HCEC 1CT (cell line): ENCODE measurements at places on chromosomes 6 and 20.

GRCh38 chr6:12967686-12968085 is 251.1 kb downstream of the PHACTR1 start:
- peak; percentile 19 for DNase-seq

DNA sequence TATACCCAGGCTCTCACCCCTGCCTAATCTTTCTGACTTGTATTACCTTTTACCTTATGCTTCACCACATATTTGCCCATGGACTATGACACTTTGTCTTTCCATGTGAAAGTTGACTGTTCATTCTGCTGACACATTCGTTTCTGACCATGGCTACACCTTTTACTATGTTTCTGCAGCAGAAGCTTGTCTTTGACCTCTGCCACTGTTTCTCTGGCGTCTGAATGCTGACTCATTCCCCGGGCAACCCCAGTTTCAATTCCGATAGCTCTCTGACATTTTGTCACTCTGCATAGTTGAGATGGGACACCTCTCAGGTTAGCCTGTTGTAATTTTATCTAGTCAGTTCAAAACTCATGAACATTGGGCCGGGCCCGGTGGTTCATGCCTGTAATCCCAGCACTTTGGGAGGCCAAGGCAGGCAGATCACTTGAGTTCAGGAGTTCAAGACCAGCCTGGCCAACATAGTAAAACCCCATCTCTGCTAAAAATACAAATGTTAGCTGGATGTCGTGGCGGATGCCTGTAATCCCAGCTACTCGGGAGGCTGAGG is 50.7 kb downstream of the SLC26A8 start:
- DNase-seq: peak; percentile 25

DNA sequence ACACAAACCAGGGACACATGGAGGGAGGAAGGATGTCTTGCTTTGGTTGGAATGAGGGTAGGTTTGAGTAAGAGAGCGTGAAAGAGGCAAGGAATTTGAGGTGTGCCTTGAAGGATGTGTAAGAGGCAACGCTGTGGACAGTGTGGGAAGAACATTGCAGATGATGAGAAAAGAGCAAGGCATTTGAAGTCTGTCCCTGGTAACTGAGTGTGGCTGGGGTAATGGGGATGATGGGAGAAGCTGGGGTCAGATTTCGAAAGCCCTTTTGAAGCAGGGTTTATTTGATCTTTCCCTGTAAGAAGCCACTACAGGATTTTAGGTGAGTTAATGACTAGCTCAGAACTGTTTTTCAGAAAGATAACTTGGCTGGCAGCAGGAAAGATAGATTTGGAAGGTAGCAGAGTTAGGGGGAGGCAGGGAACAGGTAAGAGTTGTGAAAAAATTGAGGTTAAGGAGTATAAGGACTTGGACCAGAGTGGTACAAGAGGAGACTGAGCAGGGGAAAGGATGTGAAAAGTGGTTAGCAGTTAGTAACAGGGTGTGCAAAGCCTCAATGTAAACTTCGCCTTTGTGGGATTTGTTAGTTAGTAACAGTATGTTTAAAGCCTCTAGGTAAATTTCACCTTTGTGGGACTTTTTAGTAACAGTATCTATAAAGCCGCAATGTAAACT is 17.7 kb downstream of the UTRN start:
- DNase-seq: no peak

- no peak for DNase-seq
Measured at GRCh38 chr6:115001731-115002350, 659.0 kb upstream of the HS3ST5 start.

DNA sequence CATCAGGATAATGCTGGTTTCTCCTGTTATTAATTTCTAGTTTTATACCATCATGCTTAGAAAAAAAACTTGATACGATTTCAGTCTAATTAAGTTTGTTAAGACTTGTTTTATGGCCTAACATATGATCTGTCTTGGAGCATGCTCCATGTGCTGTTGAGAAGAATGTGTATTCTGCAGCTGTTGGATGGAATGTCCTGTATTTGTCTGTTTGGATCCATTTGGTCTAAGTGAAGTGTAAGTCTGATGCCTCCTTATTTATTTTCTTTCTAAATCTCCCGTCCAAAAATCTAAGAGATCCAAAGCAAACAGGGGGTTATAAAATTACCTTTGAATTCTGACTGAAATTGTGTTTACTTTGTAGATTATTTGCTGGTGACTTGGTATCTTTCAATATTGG is 30.0 kb upstream of the PRND start:
- DNase-seq: no peak

- no peak for DNase-seq
Measured at GRCh38 chr6:167678102-167679101, 148.3 kb upstream of the AFDN start.

DNA sequence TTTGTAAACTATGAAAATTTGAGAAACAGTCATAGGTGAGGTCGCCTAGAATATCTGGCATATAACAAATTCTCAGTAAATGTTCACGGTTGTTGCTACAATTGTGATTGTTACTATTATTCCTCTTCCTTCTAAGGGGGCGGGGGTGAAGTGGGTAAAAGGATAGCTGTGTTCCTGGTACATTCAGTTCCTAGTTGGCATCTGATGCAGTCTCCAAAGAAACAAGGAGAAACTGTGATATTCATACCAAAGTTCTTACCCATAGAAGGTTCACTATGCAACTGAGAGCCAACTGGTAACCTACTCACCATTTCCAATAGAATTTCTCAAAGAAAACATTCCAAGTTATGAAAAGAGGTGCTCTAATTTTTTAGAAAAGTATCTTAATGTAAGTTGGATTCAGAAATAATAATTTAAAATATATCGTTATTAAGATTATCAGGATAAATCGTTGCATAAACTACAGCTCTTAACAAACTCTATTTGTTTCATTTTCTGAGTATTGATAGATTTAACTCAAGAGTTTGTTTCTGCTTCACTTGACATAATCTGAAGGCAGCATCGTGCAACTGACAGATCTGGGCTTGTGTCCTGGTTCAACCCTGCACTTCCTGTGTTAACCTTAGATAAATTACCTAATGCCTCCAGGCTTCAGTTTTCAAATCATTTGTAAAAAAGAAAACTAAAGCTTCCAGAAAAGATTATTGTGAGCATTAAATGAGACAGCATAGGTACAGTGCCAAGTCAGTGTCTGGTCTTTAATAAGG is 13.3 kb upstream of the MAP7 start:
- DNase-seq: no peak

GRCh38 chr6:45584127-45584526 is 206.4 kb upstream of the SUPT3H start:
- no peak for DNase-seq

DNA sequence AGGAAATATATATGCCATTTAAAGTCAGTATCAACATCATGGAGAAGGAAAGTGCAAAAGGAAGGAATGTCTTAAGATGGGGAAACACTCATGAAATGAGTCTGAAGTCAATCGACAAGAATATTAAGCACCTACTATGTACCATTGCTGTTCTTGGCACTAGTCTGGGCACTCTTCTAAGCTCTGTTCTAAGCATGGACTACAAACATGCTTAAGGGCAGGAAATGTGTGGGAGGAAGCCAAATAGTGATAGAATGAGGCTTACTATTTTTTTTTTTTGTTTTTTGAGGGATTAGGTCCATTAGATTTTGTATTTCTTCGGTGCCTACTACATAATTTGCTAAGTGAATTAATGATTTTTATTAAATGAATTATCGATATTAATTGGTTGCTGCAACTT is 83.8 kb upstream of the SUPT3H start:
- DNase-seq: peak; percentile 22

DNA sequence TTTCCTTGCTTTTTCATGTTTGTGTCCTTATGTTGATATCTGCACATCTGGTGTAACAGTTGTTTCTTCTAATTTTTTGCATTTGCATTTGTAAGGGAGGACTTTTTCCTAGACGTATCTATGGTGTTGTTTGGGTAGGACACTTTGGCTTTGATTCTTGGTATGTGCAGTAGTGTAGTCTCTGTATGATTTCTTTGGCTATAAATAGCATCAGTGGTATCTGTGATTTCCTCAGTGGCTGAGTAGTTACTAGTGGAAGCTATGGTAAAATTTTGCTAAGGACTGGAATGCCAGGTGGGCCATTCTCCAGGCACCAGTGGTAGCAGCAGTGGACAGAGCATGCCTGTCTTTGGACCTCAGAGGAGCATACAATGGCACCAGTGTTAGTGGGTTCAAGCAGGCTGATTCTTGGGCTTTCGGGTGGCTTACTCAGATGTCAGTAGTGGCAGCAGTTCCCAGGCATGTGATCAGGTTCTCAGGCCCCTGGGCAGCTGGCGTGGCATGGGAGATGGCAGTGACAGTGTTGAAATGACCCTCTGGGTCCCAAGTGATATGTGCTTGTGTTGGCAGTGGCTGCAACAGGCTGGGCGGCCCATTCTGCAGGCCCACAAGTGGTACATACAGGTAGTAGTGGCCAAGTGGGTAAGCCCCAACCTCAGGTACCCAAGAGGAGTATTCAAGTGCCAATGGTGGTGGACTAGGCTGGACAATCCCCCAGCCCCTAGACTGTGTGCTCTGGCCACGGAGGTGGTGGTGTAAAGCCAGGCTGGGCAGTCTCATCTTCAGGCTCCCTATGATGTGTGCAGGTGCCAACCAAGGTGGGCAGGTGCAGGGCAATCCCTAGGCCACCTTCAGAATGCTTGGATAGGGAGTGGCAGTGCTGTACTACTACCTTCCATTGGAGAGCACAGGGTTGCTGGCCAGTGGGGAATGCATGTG is 54.5 kb downstream of the PLCG1 start:
- DNase-seq: no peak

DNA sequence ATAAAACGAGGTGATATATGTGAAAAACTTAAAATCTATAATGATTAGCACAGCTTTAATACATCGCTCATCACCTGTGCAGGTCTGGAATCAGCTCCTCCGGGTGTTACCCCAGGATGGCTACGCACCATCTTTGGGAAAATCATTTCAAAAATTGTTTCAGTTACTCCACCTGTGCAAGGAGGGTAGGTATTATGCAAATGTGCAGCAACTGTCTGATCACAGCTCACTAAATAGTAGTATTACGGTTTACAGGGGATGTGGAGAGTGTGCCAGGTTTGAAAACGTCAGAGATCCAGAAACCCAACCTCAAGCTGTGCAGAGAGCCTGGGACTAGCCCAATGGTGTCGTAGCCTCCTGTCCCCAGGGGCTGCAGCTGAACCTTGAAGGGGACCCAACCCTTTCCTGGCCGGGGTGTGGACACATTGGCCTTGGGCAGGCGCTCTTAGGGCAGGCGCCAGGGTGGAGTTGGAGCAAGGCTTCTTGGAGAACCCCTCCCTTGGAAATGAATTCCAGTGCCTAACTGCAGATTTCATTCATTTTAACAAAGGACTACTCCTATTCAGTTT is 24.2 kb upstream of the SGK1 start:
- DNase-seq: no peak

GRCh38 chr20:19734811-19735210 is 23.2 kb upstream of the RIN2 start:
- DNase-seq: no peak
